ENCODE measurements at places on chromosomes 13 and 19.

GRCh38 chr19:46442808-46443450, 14.2 kb upstream of the PNMA8C start:
- no peak for DNase-seq

DNA sequence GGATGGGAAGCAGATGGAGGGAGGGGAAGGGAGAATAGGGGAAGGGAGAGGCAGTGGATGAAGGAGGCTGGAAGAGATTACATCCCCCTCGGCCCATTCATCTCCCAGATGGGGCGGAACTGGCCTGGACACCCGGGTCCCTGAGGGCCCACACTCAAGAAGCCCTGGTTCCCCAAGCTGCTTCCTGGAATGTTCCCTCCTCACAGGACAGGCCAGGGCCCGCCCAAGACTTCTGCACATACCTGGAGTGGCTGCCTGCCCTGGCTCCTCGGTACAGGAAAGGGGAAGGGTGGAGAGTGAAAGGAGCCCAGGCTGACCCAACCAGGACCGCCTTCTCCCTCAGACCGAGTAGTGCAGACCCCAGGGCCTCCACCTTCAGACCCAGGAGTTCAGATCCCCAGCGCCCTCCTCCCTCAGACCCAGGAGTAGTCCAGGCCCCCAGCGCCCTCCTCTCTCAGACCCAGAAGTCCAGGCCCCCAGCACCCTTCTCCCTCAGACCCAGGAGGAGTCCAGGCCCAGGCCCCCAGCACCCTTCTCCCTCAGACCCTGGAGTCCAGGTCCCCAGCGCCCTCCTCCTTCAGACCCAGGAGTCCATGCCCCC, 489 bp downstream of the NTF4 start:
- DNase-seq = peak; percentile 28

DNA sequence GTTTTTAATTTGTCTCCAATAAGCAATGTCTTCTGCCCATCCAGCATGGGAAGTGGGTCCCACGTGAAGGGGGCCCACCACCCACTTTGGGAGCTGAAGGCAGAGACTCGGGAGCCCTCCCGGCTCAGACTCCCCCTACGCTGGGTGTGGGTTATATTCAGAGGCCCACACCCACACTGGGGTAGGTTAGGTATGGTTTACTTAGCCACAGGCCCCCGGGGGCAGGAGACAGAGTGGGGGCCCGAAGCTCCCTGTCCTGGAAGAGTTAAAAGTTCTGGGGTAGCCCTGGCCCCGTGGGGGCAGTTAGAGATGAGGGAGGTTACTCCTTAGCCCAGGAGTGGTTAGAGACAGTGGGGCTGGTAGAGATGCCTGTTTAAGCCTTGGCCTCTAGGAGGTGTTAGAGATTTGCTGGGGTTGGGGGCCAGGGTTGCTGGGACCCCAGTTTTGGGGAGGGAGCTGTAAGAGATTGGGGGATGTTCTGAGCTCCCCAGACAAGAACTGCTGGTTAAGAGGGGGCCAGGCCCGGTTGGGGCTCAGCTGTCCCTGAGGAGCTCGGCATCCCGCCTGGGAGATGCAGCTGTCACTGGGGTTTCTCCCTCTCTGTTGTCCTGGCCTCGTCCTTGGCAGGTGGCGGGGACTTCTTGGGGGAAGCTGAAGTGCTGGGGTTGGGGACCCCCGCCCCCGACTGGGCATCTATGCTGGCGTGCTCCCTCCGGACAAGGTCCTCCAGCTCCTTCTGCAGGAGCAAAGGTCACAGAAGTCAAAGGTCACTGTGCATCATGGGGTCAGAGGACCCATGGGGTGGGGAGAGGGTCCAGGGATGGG, 712 bp upstream of the RINL start:
- no peak for DNase-seq

DNA sequence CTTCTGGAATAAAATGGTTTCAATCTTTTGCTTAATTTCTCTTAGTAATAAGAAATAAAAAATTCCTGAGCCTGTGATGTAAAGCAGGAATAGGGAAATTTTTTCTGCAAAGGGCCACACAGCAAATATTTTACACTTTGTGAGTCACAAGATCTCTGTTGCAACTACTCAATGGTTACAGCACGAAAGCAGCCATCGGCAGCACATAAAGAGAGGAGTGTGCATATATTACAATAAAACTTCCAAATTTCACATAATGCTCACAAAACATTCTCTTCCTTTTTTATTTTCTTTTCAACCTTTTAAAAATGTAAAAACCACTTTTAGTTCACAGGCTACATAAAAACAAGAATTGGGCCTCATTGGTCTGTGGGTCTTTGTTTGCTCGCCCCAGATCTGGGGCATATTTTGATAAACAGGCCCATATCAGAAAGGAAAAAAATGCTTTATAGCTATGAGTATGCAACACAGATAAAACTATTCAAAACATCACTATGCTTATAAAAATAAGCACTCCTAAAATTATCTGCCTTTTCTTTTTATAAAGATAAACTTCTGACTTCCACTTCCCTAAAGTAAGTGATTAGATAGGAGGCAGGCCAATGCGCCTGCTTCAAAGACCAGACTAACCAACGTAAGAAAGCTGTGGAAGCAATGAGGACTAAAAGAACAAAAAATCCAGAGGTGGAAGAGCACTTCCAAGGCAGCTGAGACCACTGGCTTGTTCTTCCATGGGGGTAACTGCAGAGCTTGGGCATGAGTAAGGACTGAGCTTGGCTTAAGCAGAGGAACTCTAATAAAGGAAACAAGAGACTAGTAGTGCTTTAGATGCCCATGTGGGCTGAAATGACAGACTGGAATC, 26.5 kb downstream of the MYCBP2 start:
- no peak for DNase-seq

DNA sequence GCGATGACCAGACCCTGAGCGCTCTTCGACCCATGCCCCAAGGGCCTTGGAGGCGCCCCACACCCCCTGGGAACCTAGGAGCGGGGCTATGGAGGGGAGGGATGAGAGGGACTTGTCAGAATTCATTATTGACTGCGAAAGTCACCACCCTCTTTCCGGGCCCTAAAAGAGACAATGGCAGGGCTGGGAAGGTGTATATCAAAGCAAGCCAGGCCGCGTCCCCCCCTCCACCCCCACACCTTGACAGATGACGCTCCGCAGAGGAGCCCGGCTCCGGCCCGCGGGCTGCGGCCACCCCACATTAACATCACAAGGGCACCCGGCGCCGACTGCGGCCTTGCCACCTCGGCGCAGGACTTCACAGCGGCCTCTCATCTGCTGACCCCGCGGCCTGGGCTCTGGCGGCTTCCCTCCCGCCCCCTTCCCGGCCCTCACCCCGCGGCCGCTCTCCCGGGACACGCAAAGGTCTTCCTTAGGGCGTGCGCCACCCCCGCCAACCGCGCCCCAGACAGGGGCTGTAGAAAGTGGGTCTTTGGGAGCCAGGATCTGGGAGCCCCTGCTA, 2.4 kb downstream of the CDX2 start:
- peak; percentile 42 for DNase-seq

GRCh38 chr13:80151016-80151415, 189.9 kb downstream of the SPRY2 start:
- DNase-seq = no peak

GRCh38 chr19:5243878-5244277, 96.7 kb downstream of the PTPRS start:
- DNase-seq = no peak

- no peak for DNase-seq
Observed at GRCh38 chr19:4099041-4099764, 24.7 kb downstream of the MAP2K2 start.

DNA sequence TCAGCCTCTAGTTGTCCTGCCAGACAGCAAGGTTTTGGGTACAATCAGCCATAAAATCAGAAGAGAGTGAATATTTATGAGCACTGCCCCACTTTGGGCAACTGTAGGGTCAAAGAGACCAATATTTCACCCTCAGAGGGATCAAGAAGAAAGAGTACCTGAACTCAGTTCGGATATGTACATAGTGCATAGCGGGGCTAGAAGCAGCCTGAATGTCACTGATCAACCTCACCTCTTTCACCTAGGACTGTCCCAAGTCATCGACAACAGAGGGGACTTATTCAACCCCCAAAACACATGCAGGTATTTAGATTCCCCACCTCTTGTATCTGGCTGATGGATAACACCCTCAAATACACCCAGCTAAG, 446.9 kb downstream of the COG6 start:
- no peak for DNase-seq
